Islet precursor cell (in vitro differentiated cells): ENCODE measurements at places on chromosomes 5 and 9.

- DNase-seq: no peak
Measured at GRCh38 chr9:106869458-106869857, 6.5 kb downstream of the ZNF462 start.

DNA sequence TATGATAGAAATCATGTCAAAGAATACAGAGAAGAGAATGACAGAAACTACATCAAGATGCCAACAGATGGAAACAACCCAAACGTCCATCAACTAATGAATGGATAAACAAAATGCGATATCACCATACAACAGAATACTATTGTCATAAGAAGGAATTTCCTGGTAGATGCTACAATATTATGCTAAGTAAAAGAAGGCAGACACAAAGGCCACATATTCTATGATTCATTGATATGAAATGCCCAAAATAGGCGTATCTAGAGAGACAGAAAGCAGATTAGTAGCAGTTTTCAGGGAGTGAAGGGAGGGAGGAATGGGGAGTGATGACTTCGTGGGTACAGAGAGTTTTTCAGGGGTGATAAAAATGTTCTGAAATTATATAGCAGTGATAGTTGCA lies 58.3 kb upstream of the AKNA start:
- DNase-seq: no peak

- peak; percentile 41 for DNase-seq
Measured at GRCh38 chr9:135037521-135038250, 49.8 kb upstream of the OLFM1 start.

GRCh38 chr9:84504360-84504759 lies 163.8 kb upstream of the SLC28A3 start:
- DNase-seq: no peak

DNA sequence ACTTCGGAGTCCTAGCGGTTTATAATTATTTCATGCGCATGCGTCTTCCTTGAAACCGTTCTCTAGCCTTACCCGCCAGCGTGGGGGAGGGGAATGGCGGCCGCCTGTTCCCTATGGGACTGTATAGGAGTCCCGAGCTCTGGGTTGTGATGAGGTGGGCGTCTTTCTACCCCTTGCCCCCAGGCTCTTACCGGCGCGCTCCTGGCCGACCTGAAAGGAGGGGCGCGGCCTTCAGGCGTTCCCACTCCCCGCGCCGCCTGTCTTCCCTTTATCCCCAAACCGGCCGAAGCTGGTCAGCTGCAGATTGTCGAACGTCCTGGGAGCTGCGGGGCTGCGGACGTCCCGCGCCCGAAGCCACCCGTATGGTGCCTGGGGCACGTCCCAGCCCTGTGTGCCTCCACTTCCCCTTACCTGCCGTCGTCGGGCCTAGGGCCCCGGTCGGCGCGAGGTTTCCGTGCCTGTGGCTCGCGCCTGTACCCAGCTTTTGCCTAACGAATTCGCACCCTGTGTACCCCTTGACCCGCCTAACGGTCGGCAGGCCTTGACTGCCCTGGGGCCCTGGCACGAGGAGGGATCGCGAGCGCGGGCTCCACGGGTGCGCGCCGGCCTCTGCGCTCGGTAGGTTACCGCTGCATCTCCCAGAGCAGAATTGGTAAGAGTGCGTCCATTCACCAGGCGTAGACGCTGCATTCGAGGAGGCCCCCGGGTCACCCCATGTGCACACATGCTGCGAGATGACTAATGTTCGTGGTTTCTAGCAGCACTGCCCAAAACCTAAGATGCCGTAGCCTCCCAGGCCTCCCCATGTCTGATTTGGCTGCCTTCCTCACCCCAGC lies 653 bp upstream of the HNRNPH1 start:
- peak; percentile 61 for DNase-seq

- DNase-seq: no peak
Measured at GRCh38 chr5:99034336-99034735, 105.5 kb upstream of the CHD1 start.

GRCh38 chr5:99061711-99062110 lies 132.9 kb upstream of the CHD1 start:
- no peak for DNase-seq

DNA sequence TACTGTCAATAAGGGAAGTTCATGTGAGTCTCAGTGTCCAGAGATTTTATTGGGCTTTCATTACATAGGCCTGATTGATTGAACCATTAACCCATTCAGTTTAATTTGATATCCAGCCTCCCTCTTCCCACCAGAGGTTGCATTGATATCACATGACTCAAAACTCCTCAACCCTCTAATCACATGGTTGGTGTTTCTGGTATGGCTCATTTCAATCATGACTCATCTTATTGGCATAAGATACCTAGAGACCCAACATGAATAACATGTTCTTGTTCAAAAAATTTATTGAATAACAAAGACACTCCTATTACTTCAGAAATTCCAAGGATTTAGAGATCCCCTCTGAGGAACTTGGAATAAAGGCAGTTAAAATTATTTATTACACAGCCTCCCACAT lies 982.2 kb downstream of the TLE1 start:
- DNase-seq: no peak

GRCh38 chr9:113966394-113966793 lies 90.3 kb downstream of the ZNF618 start:
- no peak for DNase-seq
